CD4-positive, alpha-beta T cell treated with Interferon gamma for 1 hour (primary cell): ENCODE measurements at places on chromosomes 12 and 14.

GRCh38 chr14:42802346-42802745, 1195.7 kb downstream of the LRFN5 start:
- no peak for DNase-seq

DNA sequence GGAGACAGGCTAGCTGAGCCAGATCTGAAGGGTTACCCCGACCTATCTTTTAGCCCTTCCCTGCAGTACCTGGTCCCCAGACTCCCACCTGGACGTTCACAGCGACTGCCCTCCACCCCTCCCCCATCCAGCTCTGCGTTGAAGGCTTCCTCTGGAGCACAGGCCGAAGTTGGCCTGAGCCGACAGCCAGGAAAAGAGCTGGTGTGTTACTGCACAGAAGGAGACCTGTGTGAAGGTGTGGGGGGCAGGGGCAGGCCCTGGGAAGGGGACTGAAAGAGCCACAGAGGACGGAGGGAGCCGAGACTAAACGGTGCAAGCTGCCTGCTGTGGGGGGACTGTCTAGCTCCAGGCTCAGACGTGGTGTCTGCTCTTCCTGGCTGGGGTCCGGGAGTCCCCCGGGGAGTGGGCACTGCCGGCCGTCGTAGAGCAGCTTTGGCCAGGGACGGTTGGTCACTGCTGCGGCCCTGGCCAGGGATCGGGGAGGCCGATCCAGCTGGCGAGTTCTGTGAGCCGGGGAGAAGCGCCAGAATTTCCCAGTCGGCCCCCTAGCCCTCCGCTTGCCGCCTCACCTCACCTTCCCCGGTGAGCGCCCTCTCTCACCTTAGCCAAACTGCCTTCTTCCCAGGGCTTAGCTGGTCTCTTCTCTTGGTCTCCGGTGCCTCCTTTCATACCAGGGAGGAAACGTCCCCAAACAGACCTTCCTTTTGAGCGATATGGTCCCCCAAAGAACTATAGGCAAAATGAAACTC, 899 bp upstream of the COL2A1 start:
- no peak for DNase-seq

DNA sequence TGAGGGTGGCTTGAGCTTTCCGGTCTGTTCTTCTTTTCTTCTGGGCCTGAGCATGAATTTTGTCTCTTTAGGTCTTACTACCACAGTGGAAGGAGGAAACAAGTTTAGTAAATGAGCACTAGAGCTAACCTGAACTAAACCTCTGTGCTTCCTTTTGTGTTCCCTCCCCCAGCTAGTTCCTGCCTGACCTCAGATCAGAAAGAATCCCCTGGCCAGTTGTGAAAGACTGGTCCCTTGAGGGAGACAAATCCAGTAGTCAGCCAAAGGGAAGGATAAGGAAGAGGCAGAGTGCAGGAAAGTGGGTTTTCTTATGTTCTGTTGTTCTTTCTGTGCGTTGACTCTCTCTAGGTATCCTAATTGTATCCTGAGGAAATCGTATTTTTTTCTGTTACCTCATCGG, 17.5 kb downstream of the ZNF664 start:
- DNase-seq, result no peak

GRCh38 chr12:50166799-50167048, 445 bp downstream of the CERS5 start:
- DNase-seq, result no peak

GRCh38 chr12:92356425-92356824, 210.8 kb upstream of the BTG1 start:
- no peak for DNase-seq

GRCh38 chr14:35534208-35534872, 376 bp downstream of the INSM2 start:
- no peak for DNase-seq

DNA sequence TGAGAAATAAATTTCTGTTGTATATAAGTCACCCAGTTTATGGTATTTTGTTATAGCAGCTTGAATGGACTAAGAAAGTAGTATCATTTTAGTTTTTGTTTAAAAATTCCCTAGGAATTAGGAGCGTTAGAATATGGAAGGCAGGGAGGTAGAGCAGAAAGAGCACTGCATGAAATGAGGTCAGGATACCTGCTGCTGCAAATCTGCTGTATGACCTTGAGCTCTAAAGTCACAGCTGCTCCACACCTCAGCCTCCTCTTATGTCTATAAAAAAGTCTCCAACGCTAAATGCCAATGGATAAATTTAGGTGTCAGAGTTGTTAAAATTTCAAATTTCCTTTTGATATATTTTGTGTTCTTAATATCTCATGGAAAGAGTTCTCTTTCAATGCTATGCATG, 181.0 kb upstream of the GZMB start:
- no peak for DNase-seq
